Caki2 (cell line): ENCODE measurements at places on chromosomes 1 and 21.

GRCh38 chr1:22816803-22817202 lies 106.2 kb downstream of the EPHB2 start:
- DNase-seq = no peak

DNA sequence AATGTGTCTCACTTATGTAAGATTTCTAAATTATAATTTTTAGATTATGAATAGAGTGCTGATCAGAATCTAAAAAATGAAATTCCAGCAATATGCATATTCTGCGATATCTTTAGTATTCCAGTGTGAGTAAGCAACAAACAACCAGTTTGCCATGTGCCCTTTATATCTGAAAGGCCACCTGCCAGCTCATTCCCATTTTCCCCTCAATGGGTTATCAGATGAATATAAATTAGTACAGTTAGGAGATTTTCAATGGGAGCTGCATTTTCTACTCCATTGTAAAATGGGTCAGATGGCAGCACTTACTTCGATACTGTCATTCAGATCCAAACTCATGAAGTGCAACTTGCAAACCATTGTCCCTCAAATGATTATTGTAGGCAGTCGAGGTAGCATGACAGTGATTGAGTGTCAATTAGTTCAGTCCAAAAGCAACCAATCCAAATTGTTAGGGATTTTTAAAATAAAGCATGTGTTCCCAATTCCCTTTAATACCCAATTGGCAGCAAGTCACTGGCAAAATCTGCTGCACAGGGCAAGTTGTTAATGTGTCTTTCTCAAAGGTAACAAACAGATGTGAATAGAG lies 680.3 kb downstream of the LRRIQ3 start:
- DNase-seq = no peak

DNA sequence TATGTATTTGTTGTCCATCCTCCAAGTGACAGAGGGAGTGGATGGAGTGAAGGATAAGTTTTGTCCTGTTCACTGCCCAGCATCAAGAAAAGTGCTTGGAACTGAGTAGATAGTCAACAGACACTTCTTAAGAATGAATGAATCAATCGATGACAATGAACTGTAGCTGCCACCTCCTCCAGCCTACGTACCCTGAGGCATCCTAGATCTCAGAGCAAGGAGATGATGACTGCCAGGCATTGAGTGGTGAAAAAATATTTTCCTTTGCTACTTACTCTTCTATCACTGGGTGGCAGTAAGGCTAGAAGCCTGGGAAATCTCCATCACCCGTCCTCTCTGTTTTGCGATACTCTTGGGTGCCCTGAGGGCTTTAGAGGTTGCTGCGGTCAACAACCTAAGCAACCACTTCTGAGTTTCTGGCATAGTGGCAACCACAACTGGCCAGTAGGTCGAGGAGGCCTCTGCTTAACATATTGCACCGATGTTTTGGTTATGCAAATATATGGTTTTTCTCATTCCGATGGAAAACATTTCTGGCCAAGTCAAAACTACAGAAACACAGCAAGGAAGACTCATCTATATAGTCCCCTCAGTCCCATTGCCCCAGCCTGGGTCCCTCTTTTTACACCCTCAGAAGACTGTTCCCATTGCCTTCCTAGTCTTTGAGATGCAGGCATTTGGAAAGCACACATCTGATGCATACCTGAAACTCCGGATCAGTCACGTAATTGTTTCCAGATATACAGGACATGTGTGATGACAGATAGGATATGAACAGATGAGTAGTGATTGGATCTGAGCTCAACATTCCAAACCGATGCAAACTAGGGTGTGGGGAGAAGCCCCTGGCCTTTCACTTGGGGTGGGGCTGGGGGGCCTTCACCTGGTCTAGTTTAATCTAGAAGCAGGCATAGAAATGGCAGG lies 136.8 kb downstream of the RUNX1 start:
- no peak for DNase-seq

DNA sequence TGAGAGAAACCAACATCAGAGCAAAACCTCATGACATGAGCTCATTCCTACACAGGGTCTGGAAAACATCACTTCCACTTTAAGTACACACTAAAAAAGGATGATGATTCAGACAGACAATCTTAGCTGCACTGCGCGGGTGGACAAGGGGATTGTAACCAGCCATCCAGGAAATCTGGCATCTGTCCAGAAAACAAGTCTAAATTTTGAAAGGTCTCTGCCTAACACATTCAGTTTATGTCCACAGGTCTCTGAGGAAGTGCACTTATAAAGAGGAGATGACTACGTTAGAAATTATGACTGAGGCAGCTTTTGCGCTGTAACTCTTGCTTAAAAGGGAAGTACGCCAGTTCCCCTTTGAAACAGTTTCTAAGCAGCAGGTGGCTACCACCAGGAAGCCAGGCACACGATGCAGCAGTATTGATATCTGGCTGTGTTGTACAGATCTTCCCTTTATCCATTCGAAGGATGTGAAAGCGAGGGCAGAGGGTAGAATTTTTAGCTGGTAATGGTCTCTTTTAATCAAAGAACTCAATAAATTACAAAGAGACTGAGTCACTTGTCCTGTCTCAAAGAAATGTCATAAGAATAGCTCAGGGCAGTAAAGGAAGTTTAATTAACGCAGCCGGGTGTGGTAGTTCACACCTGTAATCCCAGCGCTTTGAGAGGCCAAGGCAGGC lies 128.0 kb downstream of the SETD4 start:
- peak; percentile 93 for DNase-seq

GRCh38 chr21:46005481-46005881 lies 23.9 kb downstream of the COL6A1 start:
- no peak for DNase-seq

DNA sequence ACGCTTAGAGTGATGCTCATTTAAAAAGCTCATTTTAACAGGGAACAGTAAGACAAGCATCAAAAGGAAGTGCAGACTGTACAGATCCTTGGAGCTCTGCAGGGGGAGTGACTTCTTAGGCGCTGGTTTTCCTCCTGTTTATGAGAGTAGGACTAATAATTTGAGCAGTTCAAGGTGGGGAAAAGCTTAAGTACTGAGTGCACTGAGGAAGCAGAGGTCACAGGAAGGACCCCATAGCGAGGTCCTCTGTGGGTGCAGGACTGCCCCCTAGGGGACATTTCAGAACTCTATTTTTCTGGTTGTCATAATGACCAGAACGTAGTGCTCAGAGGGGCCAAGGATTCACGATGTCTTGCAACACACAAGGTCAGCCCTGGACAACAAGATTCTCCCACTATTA lies 112.1 kb downstream of the HLCS start:
- peak; percentile 41 for DNase-seq

GRCh38 chr1:21663248-21663950 lies 5.8 kb downstream of the RAP1GAP start:
- DNase-seq = no peak

DNA sequence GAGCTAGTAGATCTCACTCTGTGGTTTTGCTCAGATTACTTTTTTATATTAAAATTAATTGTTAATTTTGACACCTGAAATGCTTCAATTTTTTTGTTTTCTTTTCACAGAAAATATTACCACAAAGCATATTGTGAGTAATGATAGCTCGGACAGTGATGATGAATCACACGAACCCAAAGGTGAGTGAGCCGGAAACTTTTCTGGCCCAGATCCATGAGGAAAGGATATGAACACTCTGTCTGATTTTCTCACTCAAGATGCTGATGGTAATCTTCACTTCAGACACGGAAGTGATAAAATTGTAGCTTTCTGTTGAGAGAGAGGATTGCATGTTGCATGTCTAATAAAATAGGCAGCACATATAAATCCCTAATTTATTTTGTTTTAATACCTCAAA lies 121.8 kb downstream of the PLA2G4A start:
- peak; percentile 45 for DNase-seq

GRCh38 chr21:46285206-46285661 lies at the start of gene MCM3AP:
MCM3AP (minus strand) TSS chr21:46285611; CDS start chr21:46285286, 325 bp downstream.
- no peak for DNase-seq

GRCh38 chr1:154895798-154896197 lies 25.7 kb upstream of the KCNN3 start:
- no peak for DNase-seq

DNA sequence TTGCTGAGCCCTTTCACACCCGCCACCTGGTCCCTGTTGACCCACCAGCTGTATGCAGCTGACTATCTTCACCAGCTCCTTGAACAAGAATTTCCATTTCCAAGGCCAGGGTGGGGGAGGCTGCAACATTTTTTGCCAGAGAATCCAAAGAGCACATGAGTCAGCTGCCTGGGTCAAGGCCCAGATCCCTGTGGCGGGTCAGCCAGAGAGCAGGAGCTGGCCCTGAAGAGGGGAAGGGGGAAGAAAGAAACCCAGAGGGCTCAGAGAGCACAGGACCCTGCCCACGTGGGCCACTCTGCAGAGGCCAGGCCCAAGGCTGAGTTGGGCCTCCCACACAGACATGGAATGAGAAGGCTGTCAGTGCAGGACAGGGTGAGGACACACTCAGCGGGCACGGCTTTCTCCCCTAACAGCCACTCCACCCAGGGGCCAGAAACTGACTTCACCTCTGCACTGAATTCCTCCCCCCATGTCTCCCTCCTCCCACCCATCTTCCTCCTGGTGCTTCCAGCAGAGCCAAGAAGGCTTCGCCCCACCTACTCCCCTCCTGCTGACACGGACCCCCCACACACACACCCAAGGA lies 28.9 kb downstream of the S100A6 start:
- no peak for DNase-seq

- DNase-seq = peak; percentile 66
Observed at GRCh38 chr21:43600642-43601402, 58.5 kb downstream of the HSF2BP start.

DNA sequence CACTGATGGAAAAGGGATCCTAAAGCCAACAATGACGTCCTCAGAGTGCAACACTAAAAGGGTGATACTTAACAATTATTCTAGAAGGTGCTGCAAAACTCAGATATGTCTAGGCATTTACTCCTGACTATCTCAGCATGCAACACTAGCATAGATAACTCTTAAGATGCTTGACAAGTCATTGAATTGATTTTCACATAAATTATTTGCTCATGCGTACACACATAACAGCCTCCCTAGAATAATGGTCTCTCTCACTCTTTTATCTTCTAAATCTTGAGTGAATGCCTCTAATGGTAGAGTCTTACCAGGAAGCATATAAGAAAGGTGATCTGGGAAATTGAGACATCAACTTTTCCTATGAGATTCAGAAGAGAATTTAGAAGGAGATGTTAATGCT lies 1283.7 kb downstream of the MRPL39 start:
- no peak for DNase-seq

GRCh38 chr1:162984699-162985098 lies 84.5 kb upstream of the RGS4 start:
- no peak for DNase-seq

GRCh38 chr21:41216486-41216885 lies 48.5 kb downstream of the BACE2 start:
- no peak for DNase-seq

DNA sequence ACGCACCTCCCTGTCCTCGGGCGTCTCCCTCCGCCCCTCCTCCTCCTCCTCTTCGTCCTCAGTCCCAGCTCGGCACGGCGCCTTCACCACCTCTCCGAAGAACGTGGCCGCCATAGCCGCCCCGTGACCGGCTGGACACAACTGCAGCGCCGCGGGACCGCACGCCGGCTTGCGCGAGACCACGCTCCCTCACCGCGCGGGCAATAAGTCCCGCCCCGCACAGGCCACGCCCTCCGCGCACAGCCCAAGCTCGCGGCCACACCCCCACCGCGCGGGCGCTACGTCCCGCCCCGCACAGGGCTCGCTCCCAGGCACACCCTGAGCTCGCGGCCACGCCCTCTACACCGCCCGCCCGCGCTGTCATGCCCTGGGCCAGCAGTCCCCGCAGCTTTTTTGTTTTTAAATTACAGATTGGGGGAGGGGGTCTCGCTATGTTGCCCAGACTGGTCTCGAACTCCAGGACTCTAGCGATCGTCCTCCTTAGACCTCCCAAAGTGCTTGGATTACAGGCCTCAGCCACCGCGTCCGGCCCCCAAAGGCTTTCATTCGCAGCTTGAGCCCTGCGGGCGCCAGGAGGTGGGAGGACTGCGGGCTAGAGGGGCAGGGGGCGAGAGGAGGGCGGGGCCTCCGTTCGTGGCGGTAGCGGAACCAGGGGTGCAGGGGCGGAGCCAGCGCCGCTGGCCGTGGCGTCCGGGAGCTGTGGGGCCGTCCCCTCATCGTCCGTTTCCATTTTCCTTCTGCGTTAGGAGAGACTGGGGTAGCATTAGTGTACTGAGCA lies at the start of gene PSMG1:
TSS of gene PSMG1 (minus strand) at position 180 of the 778 bp plus-strand sequence. CDS start at position 114, 66 bp downstream.
- DNase-seq = peak; percentile 97

DNA sequence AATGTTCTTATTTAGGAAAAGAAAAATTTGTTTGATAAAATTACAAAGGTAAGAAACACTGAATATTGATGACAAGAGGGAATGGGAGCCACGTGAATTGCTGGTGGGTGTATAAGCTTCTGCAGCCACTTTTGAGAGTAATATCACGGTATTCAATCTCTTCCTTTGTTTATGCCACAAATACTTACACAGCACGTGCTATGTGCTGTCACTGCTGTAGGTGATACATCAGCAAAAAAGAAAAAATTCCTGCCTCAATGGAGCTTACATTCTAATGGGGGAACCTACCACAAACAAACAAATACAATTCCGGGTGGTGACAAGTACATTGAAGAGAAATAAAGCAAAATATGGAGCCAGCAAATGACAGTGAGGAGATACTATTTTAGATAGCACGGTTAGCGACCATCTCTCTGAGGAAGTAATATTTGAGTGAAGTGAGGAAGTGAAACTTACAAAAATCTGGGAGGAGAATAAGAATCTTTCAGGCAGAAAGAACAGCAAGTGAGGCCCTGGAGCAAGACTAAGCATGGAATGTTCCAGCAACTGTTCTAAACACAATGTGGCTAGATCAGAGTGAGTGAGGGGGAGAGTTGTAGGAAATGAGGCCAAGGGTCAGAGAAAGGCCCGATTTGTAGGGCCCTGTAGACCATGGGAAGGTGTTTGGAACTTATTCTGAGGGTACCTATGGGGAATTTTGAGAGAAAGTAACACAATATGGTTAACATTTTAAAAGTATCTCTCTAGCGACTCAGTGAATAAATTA lies 2.6 kb upstream of the FCRLB start:
- DNase-seq = no peak

DNA sequence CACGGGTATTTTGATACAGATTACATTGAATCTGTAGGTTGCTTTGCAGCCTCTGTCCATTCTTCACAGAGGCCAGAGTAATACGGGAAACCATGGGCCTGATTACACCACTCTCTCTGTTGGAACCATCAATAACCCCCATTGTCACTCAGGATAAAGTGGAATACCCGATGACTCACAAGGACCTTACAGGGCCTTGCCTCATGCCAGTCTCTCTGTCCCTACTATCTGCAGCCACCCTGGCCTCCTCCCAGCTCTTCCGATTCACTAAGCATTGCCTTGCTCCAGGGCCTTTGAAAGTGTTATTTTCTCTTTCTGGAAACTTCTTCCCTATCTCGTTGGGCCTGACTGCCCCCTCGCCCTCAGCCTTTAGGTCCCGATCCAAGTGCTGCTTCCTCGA lies 61.7 kb downstream of the HMGB4 start:
- no peak for DNase-seq

- no peak for DNase-seq
Observed at GRCh38 chr1:61372944-61373343, 290.6 kb downstream of the NFIA start.
